ENCODE measurements at places on chromosomes 7 and 10. TPM values are rescaled to one million over a fixed set of nuclear protein-coding genes. Genes with fewer than 3 reads are reported as not detected.

ZKSCAN1 gene
- total RNA-seq = 77.4 TPM

GRCh38 chr7:98686466-98687080 lies 69.5 kb downstream of the NPTX2 start:
- DNase-seq = no peak

DNA sequence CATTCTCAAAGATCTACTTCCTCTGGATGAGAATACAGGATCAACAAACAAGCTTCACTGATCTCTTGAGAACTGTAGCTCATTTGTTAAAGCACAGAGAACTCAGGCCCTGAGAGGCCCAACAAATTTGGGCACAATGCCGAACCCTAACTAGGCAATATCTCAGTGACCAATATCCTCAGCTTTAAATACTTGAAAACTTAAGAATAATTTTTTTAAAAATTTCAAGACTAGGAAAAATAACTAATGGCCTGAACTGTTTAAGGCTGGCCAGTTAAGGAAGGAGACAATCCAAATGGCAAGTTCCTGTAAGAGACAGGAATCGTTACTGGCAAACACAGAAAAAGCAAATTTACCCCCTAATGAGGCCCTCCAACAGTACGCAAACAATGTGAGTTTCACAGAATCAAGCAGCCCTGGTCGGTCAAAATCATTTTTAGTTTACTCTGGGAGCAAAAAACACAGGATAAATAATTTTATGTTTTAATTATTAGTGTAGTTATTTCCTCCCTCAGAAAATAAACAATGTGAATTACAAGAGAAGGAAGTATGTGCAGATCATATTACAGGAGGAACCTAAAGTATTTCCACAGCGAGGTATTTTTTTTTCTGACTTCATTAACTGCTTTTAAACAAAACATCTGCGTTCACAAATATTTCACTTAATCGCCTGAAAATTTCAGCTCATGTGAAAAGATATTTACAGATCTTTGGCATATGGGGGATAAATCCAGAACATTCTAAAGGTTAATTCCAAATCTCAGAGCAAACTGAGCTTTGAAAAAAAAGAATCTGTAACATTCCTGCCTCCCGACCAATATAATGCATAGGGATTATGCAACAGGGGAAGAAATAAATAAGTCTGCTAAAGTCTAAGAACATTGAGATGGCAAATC lies 39.5 kb downstream of the NT5C2 start:
- DNase-seq = peak; percentile 8

- DNase-seq = no peak
These were observed 301.4 kb downstream of the AHR start for GRCh38 chr7:17599733-17600339.

DNA sequence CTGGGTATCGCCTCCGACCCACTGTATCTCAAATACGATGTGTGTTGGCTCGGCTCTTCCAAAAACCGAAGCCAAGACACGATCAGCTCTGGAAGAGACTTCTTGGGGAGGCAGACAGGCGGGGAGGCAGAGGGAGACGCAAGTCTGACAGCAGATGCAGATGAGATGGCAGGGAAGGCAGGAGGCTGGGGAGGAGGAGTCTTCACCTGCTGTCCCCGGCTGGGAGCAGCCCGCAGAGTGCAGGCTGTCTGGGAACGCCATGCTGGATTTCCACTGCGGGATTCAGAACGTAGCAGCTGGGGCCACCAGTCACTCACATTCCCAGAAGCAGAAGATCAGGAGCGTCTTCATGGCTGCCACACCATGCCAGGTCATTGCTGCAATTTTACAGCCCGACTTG lies 29.4 kb downstream of the CTBP2 start:
- DNase-seq = no peak

NCF1 gene
- not detected for total RNA-seq

AUTS2 gene
- not detected for total RNA-seq

MAP3K8 gene
- 2.3 TPM for total RNA-seq
